Activated CD8-positive, alpha-beta memory T cell treated with anti-CD3 and anti-CD28 coated beads for 1 hour (primary cell): ENCODE measurements at places on chromosomes 3 and 15.

- no peak for DNase-seq
These were observed 69.6 kb upstream of the CTNNB1 start for GRCh38 chr3:41129731-41130130.

GRCh38 chr3:8524249-8524648 is 22.6 kb downstream of the LMCD1 start:
- no peak for DNase-seq

DNA sequence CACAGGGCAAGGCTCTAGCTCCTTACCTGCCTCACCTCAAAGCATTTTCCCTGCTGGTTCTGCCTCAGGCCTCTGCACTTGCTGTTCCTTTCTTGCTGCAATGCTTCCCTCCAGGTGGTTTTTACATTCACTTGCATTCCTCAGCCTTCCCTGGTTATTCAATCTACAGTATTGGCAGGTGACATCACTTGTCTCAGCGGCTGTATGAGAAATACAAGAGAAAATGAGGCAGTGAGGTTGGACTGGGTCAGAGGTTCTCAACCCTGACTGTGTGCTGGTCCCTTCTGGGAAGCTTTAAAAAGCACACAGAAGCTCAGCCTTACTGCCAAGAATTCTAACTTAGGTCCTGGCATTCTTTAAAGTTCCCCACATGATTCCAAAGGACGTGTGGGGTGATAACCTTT is 26.7 kb downstream of the SIAH2 start:
- no peak for DNase-seq

GRCh38 chr3:172125963-172126457 is 86.6 kb downstream of the FNDC3B start:
- DNase-seq = no peak

- peak; percentile 24 for DNase-seq
These were observed at the start of gene CAMK2N2 for GRCh38 chr3:184261270-184261853. CAMK2N2 (minus strand) TSS chr3:184261553; CDS start chr3:184261285, 268 bp downstream.

GRCh38 chr3:56052188-56052587 is 416.1 kb downstream of the ERC2 start:
- no peak for DNase-seq

DNA sequence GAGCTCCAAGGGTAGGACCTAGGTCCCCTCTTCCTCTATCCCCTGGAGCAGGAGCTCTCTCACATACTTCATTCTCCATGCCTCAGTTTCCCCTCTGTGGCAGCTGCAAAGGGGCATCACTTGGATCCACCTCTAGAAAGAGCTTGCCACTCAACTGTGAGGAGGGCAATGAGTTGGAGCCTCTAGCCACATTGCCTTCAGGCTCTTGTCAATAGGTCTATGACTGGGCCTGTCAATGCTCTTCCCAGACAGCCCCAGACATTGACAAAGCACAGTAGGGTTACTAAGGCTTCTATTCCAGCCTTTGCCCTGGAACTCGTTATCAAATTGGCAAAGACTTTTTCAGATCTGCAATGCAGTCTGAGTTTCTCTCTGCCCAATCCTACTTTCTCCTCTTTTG is 4.4 kb upstream of the VIPR1 start:
- DNase-seq = no peak

DNA sequence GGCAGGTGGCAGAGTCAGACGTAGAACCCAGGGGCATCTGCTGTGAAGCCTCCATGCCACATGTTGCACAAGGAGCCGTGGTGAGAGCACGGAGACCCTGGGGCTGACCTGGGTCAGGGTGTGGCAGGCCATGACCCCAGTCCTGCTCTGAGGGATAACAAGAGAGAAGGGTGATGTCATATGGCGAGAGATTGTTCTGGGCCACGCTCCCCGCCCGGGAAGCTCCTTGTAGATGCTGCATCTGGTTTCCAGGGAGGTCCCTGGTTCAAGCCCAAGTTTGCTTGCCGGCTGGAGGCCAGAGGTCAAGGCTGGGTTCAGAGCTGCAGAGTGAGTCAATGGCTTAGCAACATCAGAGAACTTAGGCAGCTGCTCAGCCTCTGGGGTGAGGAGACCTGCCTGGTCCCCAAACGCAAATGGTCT is 17.3 kb downstream of the FGD5 start:
- DNase-seq = no peak

DNA sequence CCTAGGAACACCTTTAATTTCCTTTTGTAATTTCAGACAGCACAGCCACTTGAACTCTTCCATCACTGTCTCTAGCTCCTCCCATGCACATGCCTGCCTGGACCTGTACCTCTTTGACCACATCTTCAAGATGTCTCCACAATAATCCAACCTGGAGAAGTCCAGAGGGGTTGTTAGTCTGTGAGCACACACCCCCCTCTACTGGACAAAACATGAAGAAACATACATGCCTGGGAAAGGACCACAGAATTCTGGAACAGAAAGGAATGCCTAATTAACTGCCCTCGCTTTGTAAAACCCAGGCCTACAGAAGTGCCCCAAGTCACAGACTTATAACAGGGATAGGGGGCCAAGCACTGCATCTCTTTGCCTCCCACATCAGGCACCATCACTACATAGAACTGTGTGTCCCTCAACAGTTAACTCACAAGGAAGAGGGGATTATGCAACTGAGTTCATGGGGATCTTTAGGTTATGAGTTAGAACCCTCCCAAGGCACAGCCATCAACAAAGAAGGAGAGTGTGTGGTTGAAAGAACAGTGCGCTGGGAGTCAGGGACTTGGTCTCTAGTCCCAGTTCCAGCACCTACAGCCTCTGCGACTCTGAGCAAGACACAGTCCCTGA is 61.7 kb downstream of the FMN1 start:
- no peak for DNase-seq

GRCh38 chr15:58473724-58474123 is 41.9 kb downstream of the LIPC start:
- no peak for DNase-seq

DNA sequence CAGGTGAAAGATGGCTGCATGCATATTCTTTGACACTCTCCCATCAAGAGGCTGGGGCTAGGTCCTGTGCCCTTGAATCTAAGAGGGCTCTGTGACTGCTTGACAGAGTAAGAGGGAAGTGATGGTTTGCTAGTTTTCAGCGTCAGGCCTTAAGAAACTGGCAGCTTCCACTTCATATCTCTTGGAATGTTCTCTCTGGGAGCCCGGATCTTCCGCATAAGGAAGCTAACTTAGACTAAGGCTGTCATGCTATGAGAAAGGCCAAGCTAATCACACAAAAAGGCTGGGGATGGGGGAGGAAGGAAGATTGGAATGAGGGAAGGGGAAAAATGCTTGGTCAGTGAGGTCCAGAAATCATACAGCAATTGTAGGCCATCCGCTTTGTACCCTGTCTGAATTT is 50.0 kb downstream of the MB21D2 start:
- no peak for DNase-seq

DNA sequence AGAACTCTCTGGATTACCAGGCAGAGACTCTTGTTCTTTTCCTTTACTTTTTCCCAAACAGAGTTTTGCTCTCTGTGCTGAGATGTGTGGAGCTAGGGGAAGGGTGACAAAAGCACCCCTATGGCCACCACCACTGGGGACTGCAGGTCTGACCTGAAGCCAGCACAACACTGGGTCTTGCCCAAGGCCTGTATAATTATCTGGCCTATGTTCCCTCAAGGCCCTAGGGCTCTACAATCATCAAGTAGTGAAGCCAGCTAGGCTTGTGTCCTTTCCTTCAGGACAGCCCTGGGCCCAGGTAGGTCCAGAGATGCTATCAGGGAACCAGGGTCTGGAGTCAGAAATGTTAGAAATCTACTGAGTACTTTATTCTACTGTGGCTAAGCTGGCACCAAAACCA is 28.4 kb downstream of the MYO1E start:
- no peak for DNase-seq

- no peak for DNase-seq
These were observed at the start of gene SKOR1 for GRCh38 chr15:67824976-67825880. SKOR1 (plus strand) TSS chr15:67825509; CDS start chr15:67825603, 94 bp downstream.

GRCh38 chr3:129608936-129609590 is 2.6 kb upstream of the PLXND1 start:
- DNase-seq = no peak

GRCh38 chr15:74793135-74794028 is 11.5 kb downstream of the CSK start:
- peak; percentile 64 for DNase-seq

DNA sequence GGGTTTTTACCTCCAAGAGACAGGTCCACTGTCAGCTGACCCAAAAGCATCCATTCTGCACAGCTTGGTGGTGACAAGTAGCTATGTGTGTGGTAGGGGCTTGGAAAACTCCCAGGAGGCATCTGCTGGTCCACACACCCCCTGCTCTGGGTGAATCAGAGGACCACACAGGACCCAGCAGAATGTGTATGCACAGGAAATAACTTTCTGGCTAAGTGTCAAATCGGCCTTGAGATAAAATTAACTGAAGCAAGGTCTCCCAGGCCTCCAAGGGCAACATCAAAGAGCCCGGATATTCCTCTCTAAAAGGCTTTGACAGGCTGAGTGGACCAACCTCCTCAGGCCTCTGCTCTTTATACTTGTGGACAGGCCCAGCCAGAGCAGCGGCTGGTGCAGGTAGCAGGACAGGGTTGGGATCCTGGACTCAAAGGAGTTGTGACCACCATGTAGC is 66.5 kb downstream of the CTNNB1 start:
- no peak for DNase-seq

- DNase-seq = no peak
These were observed 33.1 kb downstream of the QTRT2 start for GRCh38 chr3:114089675-114090074.

DNA sequence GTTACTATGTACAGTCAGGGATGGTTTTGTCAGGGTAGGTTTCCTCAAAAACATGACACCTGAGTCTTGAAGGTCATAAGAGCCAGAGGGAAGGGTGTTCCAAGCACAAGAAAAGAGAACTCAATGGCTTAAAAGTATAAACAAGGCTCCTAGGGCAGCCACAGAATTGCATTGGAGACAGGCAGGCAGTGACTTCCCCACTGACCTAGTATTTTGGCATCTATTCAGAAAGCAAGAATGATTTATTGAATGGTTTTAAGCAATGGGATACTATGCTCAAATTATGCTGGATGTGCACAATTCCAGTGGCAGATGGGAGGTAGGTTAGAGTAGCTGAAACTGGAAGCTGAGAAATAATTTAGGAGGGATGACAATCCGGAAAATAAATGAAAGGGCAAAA is 54.0 kb downstream of the TSC22D2 start:
- no peak for DNase-seq

DNA sequence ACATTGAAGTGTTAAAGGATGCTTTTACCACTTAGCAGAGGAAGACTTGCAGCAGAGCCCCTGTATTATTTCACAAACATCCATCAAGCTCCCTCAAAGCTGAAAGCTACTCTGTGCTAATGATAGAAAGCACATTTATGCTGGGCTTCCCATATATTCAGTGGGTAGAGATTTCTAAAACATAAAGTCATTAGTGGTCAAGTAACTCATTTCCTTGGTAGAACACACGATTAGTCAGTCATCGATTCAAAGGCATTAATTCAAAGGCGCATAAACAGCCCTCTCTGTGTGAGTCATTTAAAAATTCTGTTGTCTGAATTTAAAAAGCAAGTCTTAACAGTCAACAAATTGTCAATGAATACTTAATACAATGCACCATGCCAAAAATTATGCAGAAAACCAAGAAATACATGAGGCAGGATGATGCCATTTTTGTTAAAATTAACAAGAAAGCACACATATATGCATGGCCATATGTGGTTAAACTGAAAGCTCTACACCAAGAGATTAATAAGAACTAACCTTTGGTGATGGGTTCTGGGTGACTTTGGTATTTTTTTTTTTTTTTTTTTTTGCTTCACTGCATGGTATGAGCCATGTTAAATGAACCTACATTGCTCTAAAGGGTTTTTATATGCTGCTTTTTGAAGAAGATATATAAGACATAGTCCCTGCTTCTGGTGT is 61.7 kb downstream of the LDHAL6B start:
- DNase-seq = no peak

- no peak for DNase-seq
These were observed 49.1 kb downstream of the IQCH start for GRCh38 chr15:67303490-67304363.

DNA sequence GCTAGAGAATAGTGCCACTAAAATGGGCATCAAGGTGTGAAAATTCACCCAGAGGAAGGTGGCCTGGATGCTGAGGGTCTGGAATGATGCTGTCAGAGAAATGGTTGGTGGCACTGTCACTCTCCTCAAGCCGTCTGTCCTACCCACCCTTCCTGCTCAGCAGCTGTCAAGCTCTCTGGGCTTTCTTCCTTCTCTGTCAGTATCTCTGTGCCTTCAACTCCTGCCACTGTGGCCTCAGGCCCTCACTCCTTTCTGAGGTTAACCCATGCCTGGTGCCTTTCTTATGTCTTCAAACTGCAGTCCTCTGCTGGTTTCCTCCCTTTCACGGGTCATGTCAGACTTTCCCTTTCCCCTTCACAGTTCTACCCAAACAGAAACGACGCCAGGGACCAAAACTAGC is 4.4 kb downstream of the MYO5C start:
- DNase-seq = no peak

DNA sequence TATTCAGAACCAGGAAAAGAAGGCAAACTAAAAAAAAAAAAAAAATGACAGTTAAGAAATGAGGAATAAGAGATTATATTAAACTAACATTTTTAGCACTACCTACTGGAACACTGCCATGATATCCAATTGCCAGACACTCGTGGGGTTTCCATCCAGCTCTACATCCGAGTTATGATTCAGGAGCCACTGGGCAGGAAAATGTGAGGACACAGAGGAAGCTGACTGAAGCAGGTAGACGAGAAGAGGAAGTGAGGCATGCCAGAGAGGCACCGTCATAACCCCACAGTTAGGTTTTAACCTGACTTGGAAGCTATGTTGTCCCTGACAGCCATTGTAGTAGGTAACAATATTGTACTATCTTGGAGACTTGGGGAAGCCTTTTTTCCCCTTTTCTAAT is 495.0 kb downstream of the NLGN1 start:
- no peak for DNase-seq

DNA sequence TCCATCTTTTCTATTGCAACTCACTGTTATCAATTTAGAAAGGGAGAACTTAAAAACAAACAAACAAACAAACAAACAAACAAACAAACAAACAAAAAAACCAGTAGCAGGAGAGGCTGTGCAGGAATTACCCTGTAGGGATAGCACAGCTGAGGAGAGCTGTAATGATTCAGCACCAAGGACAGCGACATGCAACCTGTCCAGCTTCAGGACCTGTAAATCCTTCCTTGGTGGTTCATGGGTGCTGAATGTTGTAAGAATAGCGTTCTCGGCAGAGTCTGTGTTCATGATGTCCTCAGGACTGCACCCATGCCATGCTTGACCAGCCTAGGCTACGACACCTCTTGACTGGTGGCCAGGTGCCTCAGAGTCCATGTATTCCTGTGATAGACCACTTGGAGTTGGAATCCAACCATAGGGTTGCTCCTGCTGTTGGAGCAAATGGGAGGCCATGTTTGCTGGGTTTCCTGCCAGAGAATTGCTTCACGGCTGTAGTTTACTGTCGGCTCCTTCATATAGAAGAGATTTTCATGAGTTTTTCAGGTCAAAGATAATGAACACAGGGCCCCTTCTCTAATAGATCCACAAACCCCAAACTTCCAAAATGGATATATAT is 65.9 kb downstream of the CACNA2D3 start:
- no peak for DNase-seq
